ENCODE measurements at places on chromosomes 4 and X.

DNA sequence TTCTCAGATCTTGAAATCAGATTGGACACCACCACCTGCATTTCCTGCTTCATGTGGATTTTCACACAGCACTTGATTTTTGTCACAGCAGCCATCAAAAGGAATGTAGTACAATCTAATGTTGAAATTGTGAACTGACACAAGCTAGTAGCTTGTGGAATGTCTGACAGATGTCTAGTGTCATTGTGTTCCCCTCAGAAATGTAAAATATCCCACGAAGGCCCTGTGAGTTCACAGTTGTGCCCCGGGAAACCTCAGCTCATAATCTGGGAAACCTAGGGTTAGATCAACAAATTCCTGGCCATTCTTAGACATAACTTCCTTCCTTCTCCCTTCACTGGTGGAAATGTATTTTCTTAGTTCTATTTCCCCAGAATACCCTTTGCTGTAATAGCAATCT is 205.7 kb downstream of the AR start:
- DNase-seq: no peak

GRCh38 chr4:175622887-175623286 is 189.2 kb downstream of the GPM6A start:
- no peak for DNase-seq

DNA sequence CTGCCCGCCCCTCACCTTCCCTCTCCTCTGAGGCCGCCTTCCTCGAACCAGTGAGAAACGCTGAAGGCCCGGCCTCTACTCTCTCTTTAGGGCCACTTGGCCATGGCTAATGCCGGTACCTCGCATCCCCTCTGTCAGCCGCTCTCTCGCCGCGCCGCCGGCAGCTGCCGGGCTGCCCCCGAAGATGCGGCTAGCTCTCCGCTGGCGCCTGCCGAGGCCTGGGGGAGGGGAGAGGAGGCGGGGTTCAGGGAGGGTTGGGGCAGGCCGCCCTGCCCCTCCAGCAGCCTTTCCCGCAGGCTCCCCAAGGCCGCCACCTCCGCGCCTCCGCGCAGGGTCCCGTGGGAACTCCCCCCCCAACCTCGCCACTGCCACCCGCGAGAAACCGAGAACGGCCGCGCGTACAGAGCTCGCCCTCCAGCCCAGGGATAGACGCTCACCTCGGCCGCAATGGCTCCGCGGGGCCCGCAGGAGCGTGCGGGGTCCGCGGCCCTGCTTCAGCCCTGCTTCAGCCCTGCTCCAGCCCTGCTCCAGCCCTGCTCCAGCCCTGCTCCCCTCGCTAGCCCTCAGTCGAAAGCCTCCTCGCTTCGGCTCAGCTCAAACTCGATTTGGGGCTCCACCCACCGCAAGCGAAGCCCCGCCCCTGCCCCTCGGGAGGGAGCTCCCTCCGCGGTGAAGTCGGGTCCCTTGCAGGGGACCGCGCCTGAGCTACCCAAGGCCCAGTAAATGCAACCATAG is at the start of gene HUWE1:
Gene HUWE1 (minus strand): TSS at position 569 of the 735 bp plus-strand sequence. CDS start 32,612 bp downstream, outside the sequence.
- peak; percentile 84 for DNase-seq

GRCh38 chrX:149372866-149373265 is 132.2 kb downstream of the IDS start:
- DNase-seq: no peak

- no peak for DNase-seq
Observed at GRCh38 chr4:108180513-108180912, 11.8 kb upstream of the LEF1 start.

DNA sequence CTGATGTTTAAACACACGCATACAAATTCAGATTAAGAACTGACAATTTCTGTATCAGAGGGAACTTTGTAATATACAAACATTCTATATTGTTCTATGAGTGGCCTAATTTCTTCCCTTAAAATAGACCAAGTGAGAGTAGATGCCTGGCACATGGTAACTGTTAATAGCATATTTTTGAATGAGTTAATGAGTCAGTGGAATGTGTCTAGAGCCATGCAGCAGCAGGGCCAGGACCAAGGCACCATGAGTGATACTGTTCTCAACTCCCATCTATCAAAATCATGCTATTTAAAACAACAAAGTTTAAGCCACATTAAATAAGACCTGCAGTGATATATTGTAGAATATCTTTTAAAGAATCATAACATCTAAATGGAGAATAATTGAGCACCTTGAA is 98.3 kb downstream of the ARHGAP24 start:
- DNase-seq: no peak

DNA sequence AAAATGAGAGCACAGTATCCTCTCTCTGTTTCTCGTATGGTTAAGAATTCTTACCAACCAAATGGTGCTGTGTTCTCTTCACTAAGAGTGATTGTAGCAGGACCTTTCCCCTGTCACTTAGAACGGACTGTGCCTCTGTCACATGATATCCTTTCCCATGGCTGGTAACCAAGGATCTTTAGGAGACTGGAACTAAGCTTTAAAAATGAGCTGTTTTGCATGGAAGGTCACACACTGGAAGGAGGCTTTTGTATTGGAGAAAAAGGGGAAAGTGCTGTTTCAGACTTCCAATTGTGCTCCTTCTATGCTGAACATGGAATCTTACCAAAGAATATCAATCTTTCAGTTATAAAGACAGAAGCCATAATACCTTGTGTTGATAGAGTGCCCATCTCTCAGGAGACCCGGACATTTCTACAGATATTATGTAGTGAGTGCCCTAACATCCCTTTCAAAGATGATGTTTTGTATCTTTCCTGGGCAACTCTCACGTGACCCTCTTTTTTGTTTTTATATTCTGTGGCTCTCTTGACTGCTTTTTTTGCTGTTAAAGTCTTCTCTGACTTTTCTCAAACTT is 148.6 kb downstream of the SLC4A4 start:
- DNase-seq: no peak

DNA sequence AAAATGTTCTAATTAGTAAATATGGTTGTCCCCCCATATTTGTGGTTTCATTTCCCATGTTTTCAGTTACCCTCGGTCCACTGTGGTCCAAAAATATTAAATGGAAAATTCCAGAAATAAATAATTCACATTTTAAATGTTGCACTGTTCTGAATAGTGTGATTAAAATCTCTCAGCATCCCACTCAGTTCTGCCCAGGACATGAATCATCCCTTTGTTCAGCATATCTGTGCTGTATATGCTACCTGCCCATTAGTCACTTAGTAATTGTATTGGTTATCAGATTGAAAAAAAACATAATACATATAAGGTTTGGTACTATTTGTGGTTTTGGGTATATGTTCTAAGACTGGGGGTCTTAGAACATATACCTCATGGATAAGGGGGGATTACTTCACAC is 55.1 kb upstream of the NXF3 start:
- no peak for DNase-seq

DNA sequence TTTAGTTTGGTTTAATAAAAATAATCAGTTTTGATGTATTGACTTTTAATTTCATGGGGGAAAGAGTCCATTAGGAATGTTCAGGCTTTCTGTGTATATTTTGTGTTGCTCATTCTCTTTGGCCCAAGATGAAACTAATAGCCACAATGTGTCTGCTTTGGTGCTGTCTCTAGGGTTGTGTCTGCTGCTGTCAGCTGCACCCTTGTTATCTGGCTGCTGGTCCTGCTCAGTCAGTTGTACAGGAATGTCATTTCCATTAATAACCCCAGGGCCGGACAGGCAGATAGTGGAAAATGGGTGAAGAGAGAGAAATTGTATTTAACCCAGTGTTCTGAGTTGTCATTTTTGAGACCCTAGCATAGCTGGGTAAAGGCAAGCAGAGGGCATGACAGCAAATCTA is 115.1 kb downstream of the PHEX start:
- no peak for DNase-seq

- DNase-seq: no peak
Observed at GRCh38 chrX:13695601-13696115, 6.7 kb downstream of the RAB9A start.

DNA sequence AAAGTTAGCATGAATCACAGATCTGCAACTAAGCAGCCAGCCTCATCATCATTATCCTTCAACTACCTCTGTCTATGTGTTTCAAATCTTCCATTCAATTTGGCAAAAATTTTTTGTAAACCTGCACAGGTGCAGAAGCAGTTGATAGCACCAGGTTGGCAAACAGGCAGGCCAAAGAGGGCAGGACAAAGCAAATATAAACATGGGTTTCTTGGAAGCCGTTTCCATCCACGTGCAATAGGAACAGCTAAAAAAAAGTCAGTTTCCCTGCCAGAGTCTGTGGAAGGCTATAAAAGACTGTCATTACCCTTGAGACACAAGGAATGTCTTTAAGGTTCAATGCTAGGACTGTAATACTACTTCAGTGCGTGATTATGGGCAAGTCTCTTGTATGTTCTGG is 253.2 kb downstream of the PDHA2 start:
- no peak for DNase-seq

DNA sequence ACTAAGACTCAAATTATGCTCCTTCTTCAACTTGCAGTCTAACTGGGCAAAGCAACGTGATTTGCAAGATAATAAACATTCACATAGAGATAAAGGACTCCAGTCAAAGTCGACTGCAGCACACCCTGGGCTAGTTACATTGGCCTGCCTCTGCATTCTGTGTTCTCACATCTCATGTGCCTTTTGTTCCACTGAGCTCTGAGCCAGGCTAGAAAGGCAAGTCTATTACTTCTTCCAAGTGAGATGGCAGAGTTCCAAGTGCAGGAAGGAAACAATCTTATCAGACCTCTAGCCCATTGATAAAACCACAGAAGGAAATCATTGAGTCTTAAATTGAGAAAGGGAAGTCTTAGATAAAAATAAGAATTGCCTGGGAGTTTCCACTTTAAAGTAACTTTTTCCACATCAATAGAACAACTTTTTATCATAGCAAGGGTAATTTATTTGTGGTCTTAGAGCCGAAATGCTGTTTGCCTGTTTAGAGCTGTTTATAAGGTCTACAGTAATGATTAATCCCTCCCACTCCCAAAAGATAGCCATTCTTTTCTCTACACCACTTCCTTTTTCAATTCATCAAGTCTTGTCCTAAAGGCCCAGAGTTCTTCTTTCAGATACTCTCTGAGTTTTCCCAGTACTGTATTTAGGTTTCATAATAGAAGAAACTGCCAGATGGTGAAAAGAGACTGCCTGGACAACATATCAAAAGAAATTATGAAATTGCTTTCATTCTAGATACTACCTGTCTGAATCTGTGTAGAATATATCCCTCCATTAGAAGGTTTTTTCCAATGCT is 200.2 kb downstream of the GUCY2F start:
- no peak for DNase-seq

DNA sequence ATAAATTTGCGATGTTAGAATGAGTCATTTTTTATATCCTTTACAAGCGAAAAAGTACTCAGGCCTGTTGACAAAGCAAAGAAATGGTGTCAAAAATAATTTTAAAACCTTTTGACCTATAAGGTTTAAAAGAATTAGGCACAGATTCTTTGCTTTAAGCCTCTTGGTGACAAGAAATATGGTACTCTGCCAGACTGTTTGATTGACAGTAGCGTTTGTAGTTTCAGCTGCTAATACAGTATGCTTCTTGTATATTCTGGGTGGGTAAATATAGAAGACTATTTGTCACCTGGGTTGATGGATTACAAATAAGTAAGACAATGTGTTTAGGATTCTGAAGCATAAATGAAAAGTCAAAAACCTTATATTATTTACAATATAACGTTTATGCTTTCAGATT is 193.1 kb upstream of the PITX2 start:
- no peak for DNase-seq
